ENCODE measurements at places on chromosomes 4 and X. TPM values are rescaled to one million over a fixed set of nuclear protein-coding genes. Genes with fewer than 3 reads are reported as not detected.

DNA sequence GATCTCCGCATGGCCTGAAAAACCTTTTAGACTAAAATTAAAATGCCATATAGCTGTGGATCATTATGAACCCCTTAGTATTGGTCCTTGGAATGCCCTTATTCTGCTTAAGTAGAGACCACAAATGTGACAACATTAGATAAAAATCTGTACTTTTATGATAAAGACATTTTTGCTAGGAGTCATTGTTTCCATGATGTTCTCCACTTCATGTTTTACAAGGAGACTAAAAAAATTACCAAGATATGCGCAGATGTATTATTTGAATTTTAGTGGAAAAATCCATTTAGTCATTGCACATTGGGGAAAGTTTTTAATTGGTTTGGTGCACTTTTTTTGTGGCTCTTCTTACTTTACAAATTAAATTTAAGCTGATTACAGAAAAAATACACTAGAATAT lies 85.1 kb upstream of the HPRT1 start:
- no peak overlapping the region for H3K27ac ChIP-seq
- H3K27me3 ChIP-seq = no peaks in the 10 kb centered on the region
- H3K36me3 ChIP-seq = no peaks in the 10 kb centered on the region
- peaks cover 8% of the 10 kb centered on the region for H3K4me1 ChIP-seq

DNA sequence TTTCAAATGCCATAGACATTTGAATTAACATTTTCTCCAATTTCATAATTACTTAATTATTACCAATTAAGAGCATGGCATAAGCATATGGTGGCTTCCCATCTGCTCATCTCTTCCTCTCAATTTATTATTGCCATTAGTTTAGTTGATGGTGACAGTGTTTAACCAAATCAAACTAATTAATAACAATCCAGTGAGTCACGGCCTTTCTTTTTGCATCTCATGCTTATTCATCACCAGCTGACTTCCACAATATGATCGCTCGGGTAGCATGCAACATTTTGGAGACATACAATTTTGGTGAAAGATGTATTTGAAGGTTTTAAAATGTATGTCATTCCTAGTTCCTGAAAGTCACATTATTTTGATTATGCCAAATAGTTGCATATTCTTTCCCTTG lies 172.8 kb upstream of the TACR3 start:
- H3K27me3 ChIP-seq = no peaks in the 10 kb centered on the region
- no peak overlapping the region for H3K4me3 ChIP-seq
- H3K27ac ChIP-seq = no peak overlapping the region
- H3K36me3 ChIP-seq = no peaks in the 10 kb centered on the region
- DNase-seq = peak; percentile 61

- no peak overlapping the region for H3K27ac ChIP-seq
- peaks cover 37% of the 10 kb centered on the region for H3K27me3 ChIP-seq
- H3K4me3 ChIP-seq = no peak overlapping the region
- no peaks in the 10 kb centered on the region for H3K36me3 ChIP-seq
- H3K4me1 ChIP-seq = no peaks in the 10 kb centered on the region
Measured at GRCh38 chr4:15809058-15809457, 30.9 kb downstream of the CD38 start.

- no peaks in the 10 kb centered on the region for H3K4me1 ChIP-seq
- no peak overlapping the region for H3K4me3 ChIP-seq
- no peaks in the 10 kb centered on the region for H3K36me3 ChIP-seq
- DNase-seq = no peak
- H3K27me3 ChIP-seq = no peaks in the 10 kb centered on the region
- H3K27ac ChIP-seq = no peak overlapping the region
Measured at GRCh38 chr4:156596026-156596425, 375.6 kb downstream of the PDGFC start.

- no peaks in the 10 kb centered on the region for H3K36me3 ChIP-seq
- no peaks in the 10 kb centered on the region for H3K27me3 ChIP-seq
- 0 out of 2 replicates have a peak, but pooled peaks cover 6% of the 10 kb centered on the region for H3K4me1 ChIP-seq
- H3K27ac ChIP-seq = no peak overlapping the region
Measured at GRCh38 chr4:140020457-140021361, 133.3 kb downstream of the MAML3 start.

- no peak for DNase-seq
- H3K36me3 ChIP-seq = no peaks in the 10 kb centered on the region
- no peaks in the 10 kb centered on the region for H3K27me3 ChIP-seq
Measured at GRCh38 chr4:120568731-120569130, 353.8 kb downstream of the PRDM5 start.

DNA sequence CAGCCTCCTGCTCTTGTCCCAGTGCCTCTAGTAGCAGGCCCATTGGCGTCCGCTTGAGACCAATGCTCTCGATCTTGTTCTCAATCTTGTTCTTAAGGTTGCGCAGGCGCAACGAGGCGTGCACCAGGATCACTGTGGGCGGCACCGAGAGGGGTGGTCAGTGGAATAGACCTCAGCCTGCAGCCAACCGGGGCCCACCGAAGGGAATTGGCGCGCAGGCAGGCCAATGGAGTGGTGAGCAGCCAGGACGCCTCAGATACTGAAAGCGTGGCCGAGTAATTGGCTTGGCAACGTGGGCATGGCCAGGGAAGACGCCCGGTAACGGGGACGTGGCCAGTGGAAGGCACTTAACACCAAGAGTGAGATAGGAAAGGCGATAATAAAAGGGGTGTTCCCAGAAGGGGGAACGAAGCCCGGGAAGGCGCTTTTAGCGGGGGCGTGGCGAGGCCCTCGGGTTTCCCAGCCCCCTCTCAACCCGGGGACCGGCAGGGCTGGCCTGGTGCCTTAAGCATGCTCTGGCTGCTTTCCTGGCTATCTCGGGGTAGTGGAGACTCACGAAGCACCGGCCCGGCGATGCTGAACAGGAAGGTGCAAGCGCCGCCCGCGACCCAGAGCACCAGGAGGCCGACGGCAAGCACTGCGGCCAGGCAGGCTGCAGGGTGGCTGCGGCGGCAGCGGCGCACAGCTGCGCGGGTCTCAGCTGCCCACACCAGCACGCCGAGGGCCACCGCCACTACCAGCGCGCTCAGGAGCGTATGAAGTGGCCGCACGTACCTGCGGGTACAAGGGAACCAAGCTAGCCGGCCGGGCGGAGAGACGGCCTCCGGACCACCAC lies 1.7 kb downstream of the PRAF2 start:
- H3K36me3 ChIP-seq = no peaks in the 10 kb centered on the region
- H3K27me3 ChIP-seq = no peaks in the 10 kb centered on the region
- peak; percentile 48 for DNase-seq
- no peak overlapping the region for H3K27ac ChIP-seq
- peak overlapping the region; percentile 94 for H3K4me3 ChIP-seq

GRCh38 chr4:36255577-36255976 lies 11.3 kb upstream of the ARAP2 start:
- no peaks in the 10 kb centered on the region for H3K27me3 ChIP-seq
- DNase-seq = no peak
- H3K4me3 ChIP-seq = no peak overlapping the region
- no peak overlapping the region for H3K27ac ChIP-seq

GRCh38 chr4:176638992-176639391 lies 153.7 kb downstream of the VEGFC start:
- H3K27ac ChIP-seq = no peak overlapping the region
- peaks cover 32% of the 10 kb centered on the region for H3K4me1 ChIP-seq
- no peaks in the 10 kb centered on the region for H3K36me3 ChIP-seq
- H3K27me3 ChIP-seq = no peaks in the 10 kb centered on the region
- peak; percentile 52 for DNase-seq

DNA sequence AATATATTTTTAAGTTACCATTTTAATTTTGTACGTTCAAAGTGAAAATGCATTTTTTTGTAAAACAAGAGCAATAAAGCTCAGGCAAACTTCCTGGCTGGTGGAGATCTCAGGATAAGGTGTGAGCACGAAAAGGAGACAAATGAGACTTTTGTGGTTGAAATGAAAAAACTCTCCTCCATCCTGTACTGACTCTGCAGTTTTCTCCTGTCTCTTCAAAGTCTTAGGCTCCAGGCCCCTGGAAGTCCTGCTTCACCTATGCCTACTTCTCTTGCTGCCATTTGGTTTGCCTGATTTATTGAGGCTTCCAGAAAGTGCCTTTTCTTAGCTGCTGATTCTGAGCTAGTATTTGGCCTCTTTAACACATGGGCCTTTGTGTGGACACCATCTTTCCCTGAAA lies 77.7 kb downstream of the MAML3 start:
- H3K27me3 ChIP-seq = no peaks in the 10 kb centered on the region
- H3K4me1 ChIP-seq = peaks cover 13% of the 10 kb centered on the region
- no peak for DNase-seq
- no peak overlapping the region for H3K27ac ChIP-seq

- no peaks in the 10 kb centered on the region for H3K36me3 ChIP-seq
- no peak overlapping the region for H3K4me3 ChIP-seq
- H3K27ac ChIP-seq = no peak overlapping the region
- 0 out of 2 replicates have a peak, but pooled peaks cover 4% of the 10 kb centered on the region for H3K4me1 ChIP-seq
- H3K27me3 ChIP-seq = no peaks in the 10 kb centered on the region
Measured at GRCh38 chr4:76374798-76375197, 46.1 kb downstream of the CCDC158 start.

- H3K36me3 ChIP-seq = no peaks in the 10 kb centered on the region
- H3K4me3 ChIP-seq = no peak overlapping the region
- no peaks in the 10 kb centered on the region for H3K27me3 ChIP-seq
Measured at GRCh38 chr4:77104791-77105540, 29.2 kb upstream of the CCNI start.

DNA sequence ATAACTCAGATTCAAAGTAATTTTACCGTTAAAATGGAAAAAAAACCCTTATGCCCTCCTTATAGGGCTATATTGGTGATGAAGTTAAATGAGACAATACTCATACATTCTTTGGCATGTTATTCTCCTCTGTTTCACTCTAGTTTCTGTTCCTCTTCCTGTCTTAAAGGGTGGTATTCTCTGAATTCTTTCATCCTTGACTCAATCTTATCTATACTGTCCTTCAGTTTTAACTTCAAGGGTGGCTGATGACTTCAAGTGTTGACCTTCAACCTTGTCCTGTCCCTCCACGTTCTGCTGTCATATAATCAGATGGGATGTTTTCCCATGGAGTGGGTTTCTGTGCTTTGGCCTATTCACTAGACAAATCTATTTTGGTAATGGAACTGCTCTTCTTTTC lies 44.0 kb downstream of the ZNF518B start:
- H3K27ac ChIP-seq = no peak overlapping the region
- H3K27me3 ChIP-seq = no peaks in the 10 kb centered on the region
- H3K4me3 ChIP-seq = no peak overlapping the region
- H3K4me1 ChIP-seq = no peaks in the 10 kb centered on the region
- no peaks in the 10 kb centered on the region for H3K36me3 ChIP-seq

GRCh38 chr4:133598779-133599178 lies 449.7 kb downstream of the PCDH10 start:
- H3K36me3 ChIP-seq = no peaks in the 10 kb centered on the region
- no peaks in the 10 kb centered on the region for H3K4me1 ChIP-seq
- no peak overlapping the region for H3K4me3 ChIP-seq
- H3K27me3 ChIP-seq = no peaks in the 10 kb centered on the region
- DNase-seq = no peak
- H3K27ac ChIP-seq = no peak overlapping the region

DNA sequence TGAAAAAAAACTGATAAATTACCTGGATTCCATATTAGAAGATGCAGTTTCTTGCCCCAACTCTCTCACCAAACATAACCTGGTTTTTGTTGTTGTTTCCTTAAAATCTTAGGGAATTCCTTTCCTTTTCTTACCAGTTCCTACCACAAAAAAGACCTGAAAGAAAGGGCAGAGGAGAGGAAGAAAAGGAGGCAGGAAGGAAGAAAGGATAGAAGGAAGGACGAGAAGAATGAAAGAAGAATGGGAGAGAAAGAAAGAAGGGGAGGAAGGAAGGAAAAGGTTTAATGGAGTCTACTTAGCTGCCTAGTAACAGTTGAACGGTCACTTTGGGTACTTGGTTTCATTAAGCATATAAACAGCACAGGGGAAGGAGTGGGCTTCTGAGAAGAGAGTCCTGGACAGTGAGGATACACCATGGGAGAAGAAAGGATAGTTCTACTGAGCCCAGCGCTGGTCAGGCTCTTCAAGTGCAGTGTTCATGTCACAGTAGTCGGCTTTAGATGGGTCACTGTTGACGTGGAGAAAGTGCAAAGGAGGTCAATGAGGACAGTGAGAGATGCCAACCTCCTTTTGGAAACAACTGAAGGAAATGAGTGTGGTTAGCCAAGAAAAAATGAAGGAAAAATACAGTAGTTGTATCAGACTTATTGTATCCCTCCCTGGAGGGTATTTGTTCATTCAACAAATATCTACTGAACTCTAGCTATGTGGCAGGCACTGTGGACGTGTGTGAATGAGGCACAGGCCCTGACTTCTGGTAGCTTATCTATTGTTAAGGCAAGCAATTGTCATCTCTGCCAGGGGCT lies 1.1 kb upstream of the CHIC2 start:
- H3K4me1 ChIP-seq = peaks cover 43% of the 10 kb centered on the region
- H3K36me3 ChIP-seq = no peaks in the 10 kb centered on the region
- no peaks in the 10 kb centered on the region for H3K27me3 ChIP-seq
- peak overlapping the region; percentile 98 for H3K27ac ChIP-seq
- H3K4me3 ChIP-seq = peak overlapping the region; percentile 96

- no peaks in the 10 kb centered on the region for H3K36me3 ChIP-seq
- no peak overlapping the region for H3K27ac ChIP-seq
- no peak overlapping the region for H3K4me3 ChIP-seq
- peaks cover 40% of the 10 kb centered on the region for H3K4me1 ChIP-seq
- DNase-seq = peak; percentile 13
Measured at GRCh38 chr4:55172694-55173287, 47.4 kb upstream of the KDR start.

DNA sequence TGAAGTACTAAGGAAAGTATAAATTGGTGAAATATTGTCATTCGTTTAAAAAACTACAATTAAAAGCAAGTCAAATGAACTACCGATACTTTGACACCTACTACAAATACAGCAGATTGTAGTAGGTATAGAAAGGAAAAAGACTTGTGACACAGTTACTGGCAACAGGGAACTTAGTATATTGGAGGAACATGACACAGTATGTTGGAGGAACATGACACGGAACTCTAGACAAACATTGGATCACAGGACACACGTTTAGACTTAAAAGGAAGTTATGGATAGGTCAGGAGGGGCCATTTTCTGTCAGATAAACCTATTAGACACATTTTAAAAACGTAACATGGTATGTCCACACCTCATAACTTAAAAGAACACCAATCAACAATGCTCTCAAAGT lies 132.5 kb downstream of the APBB2 start:
- no peaks in the 10 kb centered on the region for H3K27me3 ChIP-seq
- no peak overlapping the region for H3K27ac ChIP-seq
- no peaks in the 10 kb centered on the region for H3K4me1 ChIP-seq
- H3K4me3 ChIP-seq = no peak overlapping the region
- no peak for DNase-seq
- 0 out of 2 replicates have a peak, but pooled peaks cover 10% of the 10 kb centered on the region for H3K36me3 ChIP-seq

- no peaks in the 10 kb centered on the region for H3K36me3 ChIP-seq
- H3K27me3 ChIP-seq = no peaks in the 10 kb centered on the region
- no peak overlapping the region for H3K4me3 ChIP-seq
- DNase-seq = no peak
- H3K27ac ChIP-seq = no peak overlapping the region
Measured at GRCh38 chrX:115588179-115588578, 27.2 kb downstream of the PLS3 start.

GRCh38 chr4:158253350-158253980 lies 43.2 kb downstream of the TMEM144 start:
- no peak overlapping the region for H3K27ac ChIP-seq
- no peaks in the 10 kb centered on the region for H3K4me1 ChIP-seq
- H3K4me3 ChIP-seq = no peak overlapping the region
- peak; percentile 80 for DNase-seq
- no peaks in the 10 kb centered on the region for H3K36me3 ChIP-seq

GRCh38 chrX:48751343-48751742 lies 10.2 kb upstream of the GLOD5 start:
- H3K27ac ChIP-seq = no peak overlapping the region
- DNase-seq = no peak
- H3K4me1 ChIP-seq = no peaks in the 10 kb centered on the region
- no peaks in the 10 kb centered on the region for H3K27me3 ChIP-seq
- no peak overlapping the region for H3K4me3 ChIP-seq

The ADRA2C gene
- 2.2 TPM for total RNA-seq

The DGKK gene
- not detected for total RNA-seq

The TLR1 gene
- total RNA-seq = not detected
